B cell (primary cell): ENCODE measurements at places on chromosomes 16 and 17. TPM values are rescaled to one million over a fixed set of nuclear protein-coding genes. Genes with fewer than 3 reads are reported as not detected.
A peak's percentile ranks its signal among the peaks of the same experiment; 100 is the strongest.

RAC3 gene
- polyA plus RNA-seq: 1.1 and 2.0 TPM in 2 replicates

PLCD3 gene
- polyA plus RNA-seq: 0.50 and 0.54 TPM in 2 replicates

KRTAP17-1 gene
- not detected in 2 replicates for polyA plus RNA-seq

MYH8 gene
- not detected in 2 replicates for polyA plus RNA-seq

SALL1 gene
- not detected in 2 replicates for polyA plus RNA-seq

CYB5B gene
- 21.5 and 41.6 TPM in 2 replicates for polyA plus RNA-seq

RAB11FIP4 gene
- polyA plus RNA-seq: 17.0 and 28.7 TPM in 2 replicates

CPHXL2 gene
- polyA plus RNA-seq: not detected in 2 replicates

DNASE1L2 gene
- polyA plus RNA-seq: 1.6 TPM in 2 replicates

GTF3C1 gene
- polyA plus RNA-seq: 31.2 and 35.4 TPM in 2 replicates

SLFN14 gene
- polyA plus RNA-seq: not detected in 2 replicates

TNFSF13 gene
- polyA plus RNA-seq: 18.1 and 20.2 TPM in 2 replicates

MAPT gene
- polyA plus RNA-seq: 0.13 and 0.27 TPM in 2 replicates

DNA sequence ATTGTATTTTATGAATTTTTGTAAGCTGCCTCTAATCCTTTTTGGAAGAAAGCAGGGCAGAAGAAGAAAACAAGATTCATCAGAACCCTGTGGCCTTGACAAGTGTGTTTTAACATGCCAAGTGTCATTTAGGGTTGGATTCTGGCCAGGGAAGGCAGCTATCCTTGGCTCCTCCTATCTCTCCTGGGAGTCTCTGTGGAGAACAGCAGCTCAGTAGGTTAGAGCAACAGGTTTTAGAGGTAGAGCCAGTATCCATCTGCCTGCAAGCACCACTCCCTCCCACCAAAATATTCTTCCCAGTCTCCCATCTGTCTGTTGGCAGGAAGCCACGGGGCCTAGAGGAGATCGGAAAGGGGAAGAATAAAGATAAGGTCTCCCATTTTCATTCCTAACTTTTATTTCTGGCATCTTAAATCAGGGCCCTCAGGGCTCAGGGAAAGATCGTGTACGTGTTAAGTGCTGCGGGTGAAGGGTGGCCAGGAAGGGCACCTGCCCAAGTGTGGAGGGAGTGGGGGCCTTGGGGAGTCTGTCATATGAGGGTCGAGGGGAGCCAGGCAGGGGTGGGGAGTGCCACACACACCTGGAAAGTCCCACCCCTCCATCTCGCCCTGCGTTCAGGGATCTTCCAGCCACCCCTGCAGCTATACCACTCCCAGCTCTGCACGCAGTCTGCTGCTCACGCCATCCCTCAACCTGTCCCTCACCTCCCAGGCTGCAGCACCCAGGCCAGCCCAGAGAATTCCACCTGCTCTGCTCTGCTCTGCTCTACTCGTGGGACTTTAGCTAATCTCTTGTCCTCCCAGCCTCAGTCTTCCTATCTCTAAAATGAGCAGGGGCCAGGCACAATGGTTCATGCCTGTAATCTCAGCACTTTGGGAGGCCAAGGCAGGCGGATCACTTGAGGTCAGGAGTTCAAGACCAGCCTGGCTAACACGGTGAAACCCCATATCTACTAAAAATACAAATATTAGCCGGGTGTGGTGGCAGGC lies 17.1 kb upstream of the CPSF4L start:
- H3K4me1 ChIP-seq: no peaks in the 10 kb centered on the region
- no peak overlapping the region for H3K4me3 ChIP-seq
- no peak overlapping the region for H3K27ac ChIP-seq
- DNase-seq: no peak
- H3K36me3 ChIP-seq: no peaks in the 10 kb centered on the region

GRCh38 chr17:67388986-67389385 lies 11.9 kb downstream of the PITPNC1 start:
- no peak for DNase-seq
- H3K4me1 ChIP-seq: no peaks in the 10 kb centered on the region
- no peaks in the 10 kb centered on the region for H3K27me3 ChIP-seq
- H3K27ac ChIP-seq: no peak overlapping the region
- H3K4me3 ChIP-seq: no peak overlapping the region

DNA sequence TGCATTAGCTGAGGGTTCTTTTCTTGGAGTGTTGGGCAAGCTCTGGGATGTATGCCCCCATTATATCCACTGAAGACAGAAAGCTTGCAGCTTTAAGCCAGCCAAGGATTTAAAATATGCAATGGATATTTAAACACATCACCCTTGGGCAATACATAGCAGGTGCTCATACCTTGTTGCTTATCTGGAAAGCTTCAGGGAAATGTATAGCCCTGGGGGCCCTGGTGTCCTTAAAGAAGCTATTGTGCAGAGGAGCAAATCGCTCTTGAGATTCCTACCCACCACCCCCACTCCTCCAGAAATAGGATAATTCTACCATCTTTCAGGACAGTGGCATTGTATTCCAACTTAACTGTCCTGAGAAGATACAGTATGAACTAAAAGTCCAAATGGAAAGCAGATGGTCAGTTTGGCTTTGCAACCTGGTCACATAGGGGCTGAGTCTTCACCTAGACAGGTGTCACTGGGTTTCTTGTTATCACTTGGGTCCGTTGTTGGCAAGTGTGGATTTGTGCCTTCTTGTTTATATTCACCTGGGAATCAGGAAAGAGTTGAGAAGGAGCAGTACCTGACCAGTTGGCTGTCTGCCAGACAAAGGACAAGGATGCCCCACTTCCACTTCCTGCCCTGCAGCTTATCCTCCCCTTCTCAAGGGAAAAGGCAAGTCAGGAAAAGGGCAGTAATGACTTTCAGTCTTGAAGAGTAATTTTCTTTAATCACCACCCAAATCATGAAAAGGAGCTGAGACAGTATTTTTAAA lies 3.4 kb downstream of the ANKRD40CL start:
- H3K27ac ChIP-seq: no peak overlapping the region
- H3K27me3 ChIP-seq: no peaks in the 10 kb centered on the region
- peaks cover 36% of the 10 kb centered on the region for H3K4me1 ChIP-seq
- H3K4me3 ChIP-seq: no peak overlapping the region

- H3K4me1 ChIP-seq: peaks cover 55% of the 10 kb centered on the region
- peak; percentile 55 for DNase-seq
- no peaks in the 10 kb centered on the region for H3K36me3 ChIP-seq
- peaks cover 68% of the 10 kb centered on the region for H3K27me3 ChIP-seq
- no peak overlapping the region for H3K4me3 ChIP-seq
These were observed 2.0 kb downstream of the NPTX1 start for GRCh38 chr17:80474231-80474960.

GRCh38 chr16:86637744-86638143 lies 59.4 kb downstream of the FOXL1 start:
- H3K36me3 ChIP-seq: no peaks in the 10 kb centered on the region
- no peak overlapping the region for H3K4me3 ChIP-seq
- H3K4me1 ChIP-seq: no peaks in the 10 kb centered on the region
- no peak for DNase-seq
- H3K27ac ChIP-seq: no peak overlapping the region

- no peaks in the 10 kb centered on the region for H3K36me3 ChIP-seq
- H3K4me1 ChIP-seq: no peaks in the 10 kb centered on the region
- no peak overlapping the region for H3K27ac ChIP-seq
- H3K27me3 ChIP-seq: no peaks in the 10 kb centered on the region
- H3K4me3 ChIP-seq: no peak overlapping the region
These were observed 50.4 kb downstream of the VAT1L start for GRCh38 chr16:77838597-77839255.

- no peak overlapping the region for H3K27ac ChIP-seq
- no peak for DNase-seq
- H3K4me1 ChIP-seq: no peaks in the 10 kb centered on the region
- no peaks in the 10 kb centered on the region for H3K36me3 ChIP-seq
- H3K4me3 ChIP-seq: no peak overlapping the region
These were observed 96.2 kb downstream of the USP31 start for GRCh38 chr16:23052908-23053580.

DNA sequence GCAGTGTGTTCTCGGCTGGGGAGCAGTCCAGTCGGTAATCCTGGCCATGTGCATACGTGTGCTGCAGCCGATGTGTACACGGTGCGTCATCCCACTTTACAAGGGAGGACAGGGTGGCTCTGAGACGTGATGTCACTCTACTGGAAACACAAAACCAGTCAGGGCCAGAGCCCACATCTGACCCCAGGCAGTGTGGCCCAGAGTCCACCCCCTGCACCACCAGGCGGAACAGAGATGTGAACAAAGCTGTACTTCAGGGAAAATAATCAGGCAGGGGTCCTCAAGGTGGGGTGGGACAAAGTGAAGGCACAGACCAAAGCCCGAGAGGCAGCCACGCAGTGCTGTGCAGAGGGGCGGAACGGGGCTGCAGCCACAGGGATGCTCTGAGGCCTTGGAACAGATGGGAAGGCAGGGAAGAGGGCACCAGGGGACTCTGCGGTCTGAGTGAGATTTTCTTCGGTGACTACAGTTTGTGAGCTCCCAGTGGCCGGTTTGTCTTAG lies 181.5 kb downstream of the ZNF423 start:
- no peaks in the 10 kb centered on the region for H3K36me3 ChIP-seq
- no peak for DNase-seq
- H3K4me3 ChIP-seq: no peak overlapping the region
- no peak overlapping the region for H3K27ac ChIP-seq

DNA sequence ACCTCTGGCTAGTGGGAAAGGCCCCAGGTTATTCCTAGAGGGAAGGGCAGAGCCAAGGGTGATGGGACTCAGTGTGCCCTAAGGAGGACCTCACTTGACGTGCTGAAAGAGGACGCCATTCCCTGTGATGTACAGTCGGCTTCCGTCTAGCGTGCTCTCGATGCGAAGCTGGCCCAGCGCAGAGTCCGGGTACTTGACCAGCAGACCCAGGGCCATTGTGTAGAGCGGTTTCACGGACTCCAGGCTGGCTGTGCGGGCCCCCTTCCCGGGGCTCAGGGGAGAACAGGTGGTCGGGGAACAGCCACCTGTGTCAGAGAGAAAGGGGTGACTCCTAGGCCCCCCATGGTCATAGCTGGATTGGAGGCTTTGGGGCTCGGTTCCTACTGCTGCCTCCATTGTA lies 19.9 kb downstream of the PLEKHG4 start:
- DNase-seq: no peak
- H3K27ac ChIP-seq: no peak overlapping the region
- H3K4me3 ChIP-seq: no peak overlapping the region
- no peaks in the 10 kb centered on the region for H3K4me1 ChIP-seq
- H3K27me3 ChIP-seq: no peaks in the 10 kb centered on the region
- H3K36me3 ChIP-seq: no peaks in the 10 kb centered on the region

DNA sequence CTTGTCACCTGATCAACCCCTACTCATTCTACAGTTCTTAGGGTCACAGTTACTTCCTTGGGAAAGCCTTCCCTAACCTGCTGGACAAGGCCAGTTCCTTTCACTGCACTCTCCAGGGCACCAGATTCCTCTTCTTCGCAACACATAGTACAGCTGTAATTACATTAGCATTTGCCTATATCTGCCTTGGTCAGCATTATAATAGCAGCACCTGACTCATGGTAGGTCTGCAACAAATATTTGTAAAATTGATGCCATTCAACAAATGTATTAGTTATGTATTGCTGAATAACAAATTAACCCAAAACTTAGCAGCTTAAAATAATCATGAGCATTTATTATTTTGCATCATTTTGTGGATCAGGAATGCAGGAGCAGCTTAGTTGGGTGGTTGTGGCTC lies 193.0 kb downstream of the IRX5 start:
- no peak for DNase-seq
- no peaks in the 10 kb centered on the region for H3K4me1 ChIP-seq
- no peaks in the 10 kb centered on the region for H3K27me3 ChIP-seq
- no peaks in the 10 kb centered on the region for H3K36me3 ChIP-seq
- H3K27ac ChIP-seq: no peak overlapping the region

DNA sequence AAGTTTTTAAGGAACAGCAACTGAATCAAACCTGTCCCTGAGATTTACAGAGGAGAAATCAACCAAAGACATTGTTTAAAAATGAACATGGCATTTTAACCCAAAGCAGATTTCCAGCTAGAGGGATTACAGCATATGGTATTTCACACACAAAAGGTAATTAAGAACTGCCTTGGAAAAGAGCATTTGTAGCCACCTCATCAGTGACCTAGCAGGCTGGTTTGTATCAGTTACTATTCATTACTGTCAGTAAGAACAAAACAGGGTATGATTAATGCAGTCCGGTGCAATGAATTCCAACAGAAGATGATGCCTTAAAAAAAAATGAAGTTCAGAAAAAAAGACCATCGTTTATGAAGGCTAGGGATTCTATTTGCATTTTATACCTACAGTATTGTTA lies 219.9 kb downstream of the CHD9NB start:
- DNase-seq: no peak
- no peaks in the 10 kb centered on the region for H3K27me3 ChIP-seq
- H3K4me1 ChIP-seq: no peaks in the 10 kb centered on the region
- no peaks in the 10 kb centered on the region for H3K36me3 ChIP-seq
- no peak overlapping the region for H3K27ac ChIP-seq
- no peak overlapping the region for H3K4me3 ChIP-seq

- H3K36me3 ChIP-seq: no peaks in the 10 kb centered on the region
- H3K27me3 ChIP-seq: no peaks in the 10 kb centered on the region
- no peak overlapping the region for H3K27ac ChIP-seq
- H3K4me3 ChIP-seq: no peak overlapping the region
These were observed 52.0 kb upstream of the MMP2 start for GRCh38 chr16:55426865-55427484.
